GM12891 (cell line): ENCODE measurements at places on chromosomes 2 and 18.

DNA sequence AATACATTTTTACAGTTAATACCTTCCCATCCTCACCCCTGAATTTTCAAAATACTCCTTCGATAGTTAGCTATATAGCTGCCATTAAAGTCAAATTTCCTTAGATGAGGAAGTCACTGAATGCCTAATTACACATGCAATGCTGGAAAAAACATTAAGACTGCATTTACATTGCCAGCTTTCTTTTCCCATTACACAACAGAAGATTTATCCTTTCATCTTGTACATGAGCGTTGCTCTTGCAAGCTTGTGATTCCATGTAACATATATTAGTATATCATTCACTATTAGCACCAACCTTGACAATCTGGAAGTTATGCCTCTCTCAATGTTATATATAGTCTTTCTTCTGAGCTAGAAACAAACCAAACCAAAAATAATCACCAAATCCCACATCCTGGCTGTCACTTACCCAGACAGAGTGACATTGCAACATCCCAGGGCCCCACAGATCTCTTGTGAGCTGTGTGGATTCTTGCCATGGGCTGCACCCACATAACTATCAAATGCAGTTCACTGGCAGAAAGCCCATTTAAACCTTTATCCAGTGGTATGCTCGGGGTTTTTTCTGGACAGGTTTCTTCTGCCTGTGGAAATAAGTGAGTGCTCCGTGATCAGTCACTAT is 79.2 kb upstream of the PAPOLG start:
- DNase-seq: no peak

DNA sequence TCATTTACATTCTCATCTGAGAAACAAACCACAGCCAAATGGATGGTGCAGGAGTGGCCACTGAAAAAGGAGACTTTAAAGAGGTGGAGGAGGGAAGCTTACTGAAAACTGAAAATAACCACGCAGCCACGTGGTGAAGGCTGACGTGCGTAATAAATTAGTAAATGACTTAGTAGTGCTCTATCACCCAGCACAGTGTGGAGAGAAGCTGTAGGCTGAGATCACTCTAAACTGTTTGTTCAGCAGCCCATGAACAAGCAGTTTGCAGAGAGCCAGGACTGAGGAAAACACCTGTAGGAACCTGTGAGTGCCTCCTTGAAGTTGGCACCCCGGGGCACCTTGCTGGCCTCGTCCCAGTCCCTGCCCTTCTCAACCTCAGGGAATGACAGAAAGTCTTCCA is 193.0 kb downstream of the TXNL1 start:
- no peak for DNase-seq

DNA sequence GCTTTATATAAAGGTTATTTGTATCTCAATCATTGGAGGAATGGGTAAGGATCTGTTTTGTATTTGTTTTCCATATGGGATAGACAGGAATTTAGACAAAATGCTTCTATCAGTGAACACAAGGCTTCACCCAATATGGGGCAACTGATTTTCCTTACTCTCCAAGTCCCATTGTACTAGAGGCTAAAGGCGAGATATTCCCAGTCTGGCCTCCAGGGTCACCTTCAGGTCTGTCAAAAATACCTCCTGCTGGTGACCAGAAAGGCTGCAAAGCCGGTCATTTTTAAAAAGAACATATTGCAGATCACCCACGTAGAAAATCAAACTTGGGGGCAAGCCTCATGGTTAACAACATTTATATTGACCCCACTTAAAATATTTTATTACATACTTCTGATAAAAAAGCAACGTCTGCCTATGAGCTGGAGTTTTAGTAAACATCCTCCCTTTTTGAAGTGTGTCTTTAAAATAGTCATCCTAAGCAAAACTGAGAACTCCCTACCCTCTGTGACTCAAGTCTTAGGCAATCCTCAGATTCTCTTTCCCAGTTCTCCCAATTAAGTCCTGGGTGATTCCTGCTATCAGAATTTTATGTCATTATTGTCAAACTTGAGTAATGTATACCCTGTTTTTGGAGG is 276.6 kb downstream of the MREG start:
- DNase-seq: no peak

GRCh38 chr2:79453918-79454317 is 58.9 kb upstream of the CTNNA2 start:
- DNase-seq: no peak

DNA sequence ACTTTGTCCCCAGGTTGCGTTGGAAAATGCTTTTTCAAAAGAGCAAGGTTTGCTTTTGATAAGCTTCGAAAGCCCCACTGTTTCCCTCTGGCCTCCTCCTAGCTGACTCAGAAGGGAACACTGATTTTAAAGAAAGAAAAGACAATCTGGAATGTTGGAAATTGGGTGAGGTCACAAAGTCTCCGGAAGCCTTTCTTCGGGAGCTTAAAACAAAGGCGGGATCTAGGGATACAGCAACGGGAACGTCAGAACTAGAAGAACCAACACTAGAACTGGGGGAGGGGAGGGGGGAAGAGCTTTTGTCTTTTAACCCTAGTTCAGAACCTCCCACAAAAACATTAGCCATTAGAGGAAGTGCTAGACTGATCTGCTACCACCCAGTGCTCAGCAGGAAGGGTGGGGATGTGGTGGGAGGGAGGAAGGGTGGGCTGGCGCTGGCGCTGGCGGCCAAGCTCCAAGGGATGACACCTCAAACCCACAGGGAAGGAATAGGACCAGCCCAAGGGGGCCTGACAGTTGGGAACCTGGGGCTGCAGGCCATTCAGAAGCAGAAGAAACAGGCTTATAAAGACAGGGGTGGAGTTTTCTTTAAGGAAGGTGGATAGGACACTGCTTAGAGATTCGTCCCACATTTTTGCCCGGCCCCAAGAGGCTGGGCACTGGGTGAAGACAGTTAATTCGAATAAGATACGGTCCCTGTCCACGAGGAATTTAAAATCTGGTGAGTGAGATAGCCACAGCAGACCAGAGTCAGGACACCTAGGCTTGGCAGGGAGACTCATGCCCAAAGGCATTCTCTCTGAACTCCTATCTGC is 1.7 kb downstream of the TMSB10 start:
- DNase-seq: no peak

DNA sequence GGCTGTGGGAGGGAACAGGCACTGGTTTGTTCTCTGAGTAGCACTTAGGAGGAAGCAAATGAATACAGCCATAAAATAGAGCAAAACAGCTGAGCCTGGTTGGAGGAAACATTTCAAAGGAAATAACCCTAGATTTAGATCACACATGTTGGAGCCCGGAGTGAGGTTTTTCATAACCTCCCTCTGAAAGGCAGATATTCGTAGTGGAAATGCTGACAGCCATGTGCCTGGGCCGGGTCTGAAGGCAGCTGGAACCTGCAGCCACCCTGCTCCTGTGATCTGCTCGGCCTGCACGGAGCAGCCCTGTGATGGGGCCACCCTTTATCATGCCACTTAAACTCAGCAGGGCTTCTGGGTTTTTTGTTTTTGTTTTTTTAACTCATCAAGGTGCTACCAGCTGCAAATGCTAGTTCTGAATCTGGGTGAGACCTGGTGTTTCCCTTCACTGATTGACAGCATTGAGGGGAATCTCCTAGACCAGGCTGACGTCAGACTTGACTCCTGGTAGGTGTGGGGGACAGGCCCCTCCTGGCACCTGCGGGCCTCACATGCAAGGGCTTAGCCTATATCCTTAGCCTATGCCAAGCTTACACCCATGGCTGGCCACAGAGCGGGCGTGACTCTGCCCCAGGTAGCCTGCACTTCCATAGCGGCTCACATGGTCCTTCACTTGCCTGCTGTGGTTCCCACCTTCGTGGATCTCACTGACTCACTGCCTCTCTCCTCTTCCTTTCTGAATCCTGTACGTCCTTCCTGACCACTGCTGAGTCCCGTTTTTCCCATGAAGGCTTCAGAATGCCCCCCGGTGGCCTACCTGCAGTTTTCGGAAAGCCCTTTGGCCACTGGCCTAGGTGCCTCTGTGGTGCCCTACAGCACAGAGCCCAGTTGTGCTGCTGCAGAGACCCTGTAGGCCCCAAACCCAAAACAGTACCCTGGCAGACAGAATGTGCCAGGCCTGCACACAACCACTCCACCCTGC is 217.3 kb downstream of the SEPTIN10 start:
- no peak for DNase-seq

DNA sequence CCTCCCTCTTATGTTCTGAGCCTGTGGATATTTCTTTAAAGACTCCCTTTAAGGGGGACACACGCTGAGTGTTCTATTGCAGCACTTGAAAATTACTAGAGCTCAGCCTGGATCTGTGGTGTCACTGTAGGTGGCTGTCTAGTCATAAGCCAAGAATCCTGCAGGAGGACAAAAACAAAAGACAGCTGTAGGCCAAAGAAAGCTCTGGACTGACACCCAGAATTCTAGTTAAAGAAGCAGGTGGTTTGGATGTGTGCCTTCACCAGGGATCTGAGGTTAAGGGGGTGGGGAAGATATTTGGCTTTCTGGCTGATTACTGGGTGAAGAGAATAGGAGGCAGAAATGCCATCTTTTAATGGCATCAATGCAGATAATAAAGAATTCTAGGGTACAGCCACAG is 842.5 kb upstream of the NXPH2 start:
- DNase-seq: no peak

GRCh38 chr2:73999881-74000597 is 15.3 kb downstream of the TET3 start:
- DNase-seq: no peak

GRCh38 chr2:241976296-241976695 is 106.8 kb downstream of the RTP5 start:
- no peak for DNase-seq

GRCh38 chr2:192064459-192064858 is 130.3 kb downstream of the TMEFF2 start:
- DNase-seq: no peak

- no peak for DNase-seq
Measured at GRCh38 chr18:9724797-9725585, 16.9 kb downstream of the RAB31 start.

GRCh38 chr2:237282568-237283128 is 131.3 kb downstream of the COL6A3 start:
- no peak for DNase-seq

DNA sequence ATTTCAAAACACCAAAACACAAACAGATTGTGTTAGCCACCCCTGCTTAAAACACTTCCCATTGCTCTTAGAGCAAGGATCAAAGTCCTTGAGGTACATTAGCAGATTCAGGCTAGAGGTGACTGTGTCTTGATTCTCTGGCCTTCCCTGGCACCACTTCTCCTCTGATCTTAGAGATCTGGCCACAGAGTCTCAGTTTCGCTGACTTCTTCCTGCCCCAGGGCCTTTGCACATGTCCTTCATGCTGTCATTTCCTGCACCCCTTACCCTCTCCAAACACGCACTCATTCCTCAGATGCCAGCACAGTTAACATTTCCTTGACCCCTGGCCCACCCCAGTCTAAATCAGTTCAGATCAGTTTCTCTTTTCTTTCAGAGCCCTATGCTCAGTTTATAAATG is 16.9 kb downstream of the CXCR4 start:
- DNase-seq: no peak

- no peak for DNase-seq
Measured at GRCh38 chr2:161370981-161371380, 45.1 kb upstream of the TBR1 start.

DNA sequence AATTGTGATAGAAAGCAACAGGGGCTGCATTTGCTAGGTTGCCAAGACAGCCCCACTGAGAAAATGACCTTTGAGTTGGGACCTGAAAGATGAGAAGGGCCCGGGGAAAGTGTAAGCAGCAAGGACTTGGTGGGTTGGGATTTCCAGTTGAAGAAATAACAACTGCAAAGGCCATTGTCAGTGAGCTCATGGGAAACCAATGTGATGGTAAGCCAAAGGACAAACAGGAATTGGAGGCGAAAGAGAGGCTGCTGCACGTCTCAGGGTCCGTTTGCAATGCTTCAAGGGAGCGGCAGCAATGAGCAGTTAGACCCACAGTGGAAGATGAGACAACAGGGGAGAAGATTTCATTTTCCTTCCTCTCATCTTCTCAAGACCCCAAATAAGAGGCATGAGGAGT is 51.5 kb upstream of the RGPD4 start:
- DNase-seq: no peak

DNA sequence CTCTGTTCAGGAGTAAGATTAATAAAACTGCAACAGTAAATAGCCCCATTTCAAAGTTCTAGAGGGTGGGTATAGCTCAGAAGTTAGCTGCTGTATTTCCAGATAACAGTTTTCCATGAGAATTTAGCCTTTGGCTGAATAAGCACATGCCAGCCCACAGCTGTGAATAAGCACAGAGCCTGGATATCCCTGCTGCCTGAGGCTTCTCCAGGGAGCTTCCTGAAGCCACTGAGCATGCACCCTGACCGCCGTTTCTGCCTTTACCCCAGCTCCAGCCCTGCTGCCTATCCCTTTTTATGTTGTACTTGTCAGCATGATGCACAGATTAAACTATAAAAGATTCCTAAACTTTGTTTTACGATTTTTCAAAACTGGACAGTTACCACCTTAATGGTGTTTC is 85.3 kb downstream of the FEZ2 start:
- DNase-seq: no peak

DNA sequence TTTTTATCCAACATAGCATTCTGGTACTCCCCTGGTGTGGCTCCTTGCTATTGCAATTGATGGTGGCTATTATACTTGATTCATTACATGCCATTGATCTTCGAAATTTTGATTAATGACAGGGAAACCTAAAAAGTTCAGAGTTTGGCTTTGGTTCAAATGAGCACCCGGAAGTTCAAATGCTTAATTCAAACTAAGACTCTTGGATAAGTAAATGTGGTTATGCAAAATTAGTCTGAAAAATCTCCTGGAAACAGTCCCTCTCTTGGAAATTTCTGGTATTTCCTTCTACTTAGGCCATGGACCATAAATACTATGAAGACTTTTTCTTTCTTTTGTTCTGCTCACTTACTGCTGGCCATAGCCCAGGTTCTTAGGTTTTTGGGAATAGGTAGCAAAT is 65.3 kb upstream of the SMIM21 start:
- DNase-seq: no peak

GRCh38 chr18:31610286-31611205 is 18.9 kb downstream of the TTR start:
- no peak for DNase-seq
